ENCODE measurements at places on chromosomes 12 and 14. TPM values are rescaled to one million over a fixed set of nuclear protein-coding genes. Genes with fewer than 3 reads are reported as not detected.

The TGM1 gene
- 4.5 TPM for polyA plus RNA-seq

The RTL1 gene
- not detected for polyA plus RNA-seq

DNA sequence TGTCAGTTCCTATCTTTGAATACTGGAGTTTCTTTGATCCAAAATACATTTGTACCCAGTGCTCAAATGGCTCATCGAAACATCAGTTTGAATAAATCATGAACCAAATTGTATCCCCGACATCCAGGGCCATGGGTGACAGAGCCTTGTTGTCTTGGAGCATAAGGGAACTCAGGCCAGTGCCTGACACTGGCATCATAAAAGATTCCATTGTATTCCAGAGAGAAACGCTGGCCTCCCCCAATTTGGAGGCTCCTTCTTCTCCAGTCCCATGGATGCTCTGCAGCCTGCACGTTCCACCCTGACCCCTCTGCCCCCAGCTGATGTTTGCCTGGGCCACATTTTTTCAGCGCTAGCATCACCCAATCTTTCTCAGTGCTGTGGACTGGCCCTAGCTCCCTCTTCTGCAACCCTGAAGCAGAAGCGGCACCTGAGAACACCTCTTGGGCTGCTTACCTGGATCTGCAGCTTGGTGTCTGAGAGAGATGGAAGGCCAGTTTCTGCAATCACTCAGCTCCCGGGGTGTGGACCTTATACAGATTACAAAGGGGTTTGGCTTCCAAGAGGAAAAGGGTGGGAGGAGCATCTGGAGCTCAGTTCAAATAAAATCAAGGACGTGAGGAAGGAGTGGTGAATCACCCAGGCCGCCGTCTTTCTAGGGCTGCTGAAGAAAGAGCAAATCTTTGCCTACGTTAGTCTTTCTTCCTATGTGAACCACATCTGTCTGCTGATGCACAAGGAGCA is at the start of gene RNASE1:
TSS of gene RNASE1 (minus strand) at position 504 of the 744 bp plus-strand sequence. CDS start 776 bp downstream, outside the sequence.
- DNase-seq = no peak

DNA sequence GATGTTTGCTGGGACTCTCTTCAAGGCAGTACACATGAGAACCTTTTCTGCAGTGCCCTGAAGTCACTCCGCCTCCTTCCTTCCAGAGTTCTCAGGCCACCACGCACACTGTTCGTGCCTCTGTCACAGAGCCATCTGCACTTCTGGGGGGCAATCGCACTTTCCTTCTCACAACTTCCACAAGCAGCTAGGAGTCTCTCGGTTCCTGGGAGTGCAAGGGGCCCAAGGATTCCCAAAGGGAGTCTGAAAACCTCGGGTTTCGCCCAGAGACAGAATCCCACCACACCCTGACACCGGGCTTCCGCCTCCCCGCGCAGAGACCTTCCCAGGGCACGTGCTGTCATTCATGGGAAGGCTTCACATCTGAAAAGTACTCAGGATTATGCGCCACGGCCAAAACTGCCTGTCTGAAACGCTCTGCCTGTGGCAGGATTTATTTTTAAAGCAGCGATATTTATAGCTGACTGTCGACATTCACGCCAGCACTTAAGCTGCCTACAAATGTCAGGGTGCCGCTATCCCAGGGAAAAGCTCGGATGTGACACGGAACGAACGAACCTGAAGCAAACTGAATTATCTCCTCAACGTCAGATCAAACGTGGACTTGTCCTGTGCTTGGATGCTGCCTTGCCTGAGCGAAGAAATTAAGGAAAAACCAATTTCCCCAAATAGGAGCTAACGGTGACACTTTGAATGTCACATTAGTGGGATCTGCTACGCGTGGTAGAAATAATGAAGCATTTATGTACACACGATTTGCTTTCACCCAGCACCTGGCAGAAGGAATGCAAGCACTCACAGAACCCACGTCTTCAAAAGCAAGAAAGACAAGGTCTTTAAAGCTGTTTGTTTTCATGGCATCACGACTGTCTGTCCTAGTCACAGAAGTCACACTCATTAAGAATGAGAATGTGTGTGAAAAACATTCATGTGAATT is 154.0 kb downstream of the PIWIL1 start:
- no peak for DNase-seq

The LPAR5 gene
- 0.97 TPM for polyA plus RNA-seq

DNA sequence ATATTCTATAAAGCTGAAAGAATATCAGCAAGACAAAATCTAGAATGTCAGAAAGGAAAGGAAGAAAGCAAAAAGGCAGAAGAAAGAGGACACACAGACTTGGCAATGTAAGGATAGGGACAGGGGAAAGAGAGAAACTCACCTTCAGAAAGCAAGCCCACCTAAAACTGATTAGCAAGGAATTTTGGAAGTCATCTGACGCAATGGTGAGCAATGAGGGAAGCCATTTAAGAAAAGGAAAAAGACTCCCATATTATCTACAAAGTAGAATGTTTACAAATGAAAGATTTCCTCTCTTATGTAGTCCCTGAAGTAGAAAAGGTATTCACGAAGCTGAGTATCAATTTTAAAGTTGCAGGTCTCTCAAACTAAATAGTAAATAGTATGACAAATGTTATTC is 35.2 kb upstream of the FOXG1 start:
- no peak for DNase-seq

The POTEM gene
- polyA plus RNA-seq = not detected

The BATF gene
- 1.6 TPM for polyA plus RNA-seq

The SIVA1 gene
- polyA plus RNA-seq = 124 TPM

DNA sequence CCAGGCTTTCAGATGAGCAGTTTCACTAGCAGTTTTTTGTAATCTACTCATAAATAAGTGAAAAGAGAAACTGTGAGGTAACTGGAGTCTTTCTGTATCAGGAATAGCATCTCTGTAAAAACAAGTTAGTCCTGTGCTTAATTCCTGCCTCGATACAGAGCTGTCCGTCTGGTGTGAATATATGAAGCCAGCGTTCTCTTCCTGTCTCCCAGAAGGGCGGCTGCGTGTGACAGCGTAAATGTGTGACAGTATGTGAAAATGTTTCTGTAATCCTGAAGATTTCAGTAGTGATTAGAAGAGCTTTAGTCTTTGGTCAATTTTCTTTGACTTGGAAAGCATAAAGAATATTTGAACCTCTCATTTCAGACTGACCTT is 150.3 kb downstream of the FBXL14 start:
- DNase-seq = no peak

DNA sequence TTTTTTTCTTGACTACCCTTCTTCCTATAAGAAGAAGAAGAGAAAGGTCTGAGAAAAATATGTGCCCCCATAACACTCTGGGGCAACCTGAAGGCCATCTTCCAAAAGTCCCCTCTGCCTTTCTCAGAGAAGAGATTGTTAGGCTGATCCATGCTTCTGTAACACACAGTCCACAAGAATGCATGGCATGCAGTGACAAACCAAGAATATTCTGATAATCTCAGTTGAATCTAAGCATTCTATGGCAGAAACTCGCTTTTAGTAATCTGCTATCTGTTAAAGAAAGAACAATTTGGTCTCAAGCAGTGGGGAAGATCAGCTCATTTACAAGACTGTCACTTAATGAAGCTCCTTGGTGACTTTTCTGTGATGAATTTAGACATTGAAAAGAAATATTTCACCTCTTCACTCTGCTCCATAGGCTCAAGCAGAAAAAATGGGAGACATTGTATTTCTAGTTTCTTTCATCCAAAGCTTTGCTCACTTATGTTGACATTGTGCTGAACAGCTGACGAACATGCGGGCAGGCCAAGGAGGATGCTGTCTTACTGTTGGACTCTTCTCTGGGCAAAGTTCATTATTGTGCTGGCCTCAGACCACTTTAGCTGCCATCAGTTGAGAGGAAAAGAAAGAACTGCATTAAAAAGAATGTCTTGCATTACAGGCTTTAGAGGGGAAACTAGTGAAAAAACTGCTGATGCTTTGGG is 957.1 kb downstream of the DIO2 start:
- no peak for DNase-seq

DNA sequence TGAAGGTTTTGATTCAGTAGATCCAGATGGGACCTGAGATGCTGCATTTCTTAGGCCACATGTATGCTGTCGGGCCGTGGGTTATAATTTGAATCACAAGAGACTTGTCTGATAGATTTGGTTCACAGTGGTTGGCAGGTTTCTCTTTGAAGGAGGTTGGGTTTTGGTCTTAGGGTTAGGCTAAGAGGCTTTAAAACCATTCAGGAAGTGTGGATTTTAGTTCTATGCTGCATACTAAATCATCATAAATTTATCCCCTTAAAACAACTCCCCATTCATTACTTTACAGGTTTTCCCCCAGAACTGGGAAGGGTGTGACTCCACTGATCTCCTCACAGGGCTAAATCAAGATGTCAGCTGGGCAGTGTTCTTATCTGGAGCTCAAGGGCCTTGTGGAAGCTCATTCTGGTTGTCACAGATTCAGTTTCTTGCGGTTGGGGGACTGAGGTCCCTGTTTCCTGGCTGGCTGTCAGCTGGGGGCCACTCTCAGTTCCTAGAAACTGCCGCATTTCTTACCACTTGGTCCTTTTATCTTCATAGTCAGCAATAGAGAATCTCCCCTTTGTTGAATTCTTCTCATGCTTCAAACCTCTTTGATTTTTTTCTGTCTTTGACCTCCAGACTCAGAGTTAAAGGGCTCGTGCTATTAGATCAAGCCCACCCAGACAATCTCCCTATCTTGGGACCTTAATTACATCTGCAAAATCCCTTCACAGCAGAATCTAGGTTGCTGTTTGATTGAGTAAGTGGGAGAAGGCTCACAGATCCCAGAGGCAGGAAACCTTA is 20.6 kb upstream of the PCNX1 start:
- no peak for DNase-seq

The REM2 gene
- 0.77 TPM for polyA plus RNA-seq

- DNase-seq = no peak
Observed at GRCh38 chr14:37816135-37816534, 220.7 kb downstream of the TTC6 start.

- no peak for DNase-seq
Observed at GRCh38 chr12:41452838-41453407, 264.8 kb downstream of the PDZRN4 start.

DNA sequence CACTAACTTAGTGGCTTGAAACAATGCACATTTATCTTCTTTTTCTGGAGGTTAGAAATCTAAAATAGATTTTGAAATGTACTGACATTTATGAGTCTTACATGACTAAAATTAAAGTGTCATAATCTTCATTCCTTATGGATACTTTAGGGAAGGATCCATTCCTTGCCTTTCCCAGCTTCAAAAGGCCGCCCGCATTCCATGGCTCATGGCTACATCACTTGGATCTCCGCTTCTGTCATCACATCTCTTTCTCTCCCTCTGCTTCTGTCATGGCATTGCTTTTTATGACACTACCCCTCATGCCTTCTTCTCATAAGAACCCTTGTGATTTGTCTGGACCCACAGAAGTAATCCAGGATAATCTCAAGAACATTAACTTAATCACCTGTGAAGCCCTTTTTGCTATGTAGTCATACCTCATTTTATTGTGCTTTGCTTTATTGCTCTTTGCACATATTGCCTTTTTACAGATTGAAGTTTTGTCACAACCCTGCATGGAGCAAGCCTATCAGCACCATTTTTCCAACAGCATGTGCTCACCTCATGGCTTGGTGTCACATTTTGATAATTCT is 66.5 kb downstream of the GARIN6 start:
- no peak for DNase-seq

The AMDHD1 gene
- polyA plus RNA-seq = 5.9 TPM

DNA sequence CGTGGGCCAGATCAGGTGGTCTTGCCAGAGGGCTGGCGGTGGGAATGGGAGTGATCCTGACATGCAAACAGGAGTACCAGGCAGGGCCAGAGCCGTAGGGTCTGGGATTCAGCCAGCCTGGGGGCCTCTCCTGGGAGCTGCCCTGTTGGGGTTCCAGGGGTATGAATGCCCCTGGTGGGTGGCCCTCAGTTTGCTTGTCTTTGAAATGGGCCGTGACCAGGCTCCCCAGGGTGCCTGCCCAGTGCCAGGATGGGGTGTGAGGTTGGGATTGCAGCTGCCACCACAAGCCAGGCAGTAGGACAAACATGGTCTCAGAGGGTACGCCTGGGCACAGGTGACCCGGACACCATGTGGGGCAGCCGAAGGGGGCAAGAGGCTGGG is 168.8 kb downstream of the KIF26A start:
- no peak for DNase-seq

The SYCP3 gene
- polyA plus RNA-seq = 0.54 TPM

- DNase-seq = no peak
Observed at GRCh38 chr14:100888789-100889315, 14.7 kb downstream of the RTL1 start.

DNA sequence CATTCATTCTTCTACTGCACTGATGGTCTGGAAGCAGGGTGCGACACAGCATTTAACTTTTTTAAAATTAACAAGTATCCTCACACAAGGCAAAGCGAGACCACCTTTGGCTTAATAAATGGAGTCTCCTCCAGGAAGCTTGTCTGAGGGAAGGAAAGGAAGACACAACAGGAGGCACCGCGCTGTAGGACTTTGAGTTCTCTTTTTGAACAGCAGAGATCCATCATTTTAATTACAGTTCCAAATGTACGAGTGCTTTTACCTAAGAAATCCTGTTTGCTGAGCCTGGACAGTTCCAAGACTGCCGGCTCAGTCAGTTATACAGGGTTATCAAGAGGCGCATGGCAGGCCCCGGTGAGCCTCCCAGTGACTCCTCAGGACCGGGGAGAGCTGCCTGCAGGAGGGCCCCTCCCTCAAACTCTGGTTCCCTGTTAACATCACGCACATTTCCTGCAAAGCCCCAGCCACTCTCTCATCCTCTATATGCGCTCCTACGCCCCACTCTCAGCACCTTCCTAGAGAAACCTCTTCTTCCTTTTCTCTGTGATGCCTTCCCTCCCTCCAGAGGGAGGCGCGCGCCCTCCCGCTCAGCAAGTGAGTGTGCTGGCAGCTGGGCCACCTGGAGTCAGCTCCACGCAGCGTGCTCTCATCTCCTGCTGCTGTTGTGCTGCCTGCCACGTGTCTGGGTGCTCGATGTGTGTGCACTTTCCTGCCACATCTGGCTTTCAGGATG is 46.1 kb downstream of the STX2 start:
- no peak for DNase-seq

DNA sequence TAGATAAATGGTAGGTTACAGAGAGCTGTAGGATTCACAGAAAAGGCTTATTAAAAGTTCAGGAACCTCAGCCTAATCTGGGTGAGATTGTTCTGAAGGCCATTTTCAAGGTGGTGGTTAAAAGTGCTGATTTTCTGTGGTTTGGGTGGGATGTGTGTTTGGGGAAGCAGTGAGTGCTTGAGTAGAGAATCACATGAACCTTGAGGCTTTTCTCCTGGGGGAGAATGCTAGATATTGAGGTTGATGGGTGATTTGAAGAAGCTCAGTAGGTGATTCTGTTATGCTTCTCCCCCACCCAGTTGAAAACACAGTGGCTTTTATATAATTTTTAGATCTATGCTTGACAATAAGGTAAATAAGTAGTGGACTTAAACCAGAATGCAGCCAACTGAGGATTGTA is 420.9 kb downstream of the PCNX1 start:
- no peak for DNase-seq

All from kidney (tissue), 22 donors.